ENCODE measurements at places on chromosomes 13 and 19.

DNA sequence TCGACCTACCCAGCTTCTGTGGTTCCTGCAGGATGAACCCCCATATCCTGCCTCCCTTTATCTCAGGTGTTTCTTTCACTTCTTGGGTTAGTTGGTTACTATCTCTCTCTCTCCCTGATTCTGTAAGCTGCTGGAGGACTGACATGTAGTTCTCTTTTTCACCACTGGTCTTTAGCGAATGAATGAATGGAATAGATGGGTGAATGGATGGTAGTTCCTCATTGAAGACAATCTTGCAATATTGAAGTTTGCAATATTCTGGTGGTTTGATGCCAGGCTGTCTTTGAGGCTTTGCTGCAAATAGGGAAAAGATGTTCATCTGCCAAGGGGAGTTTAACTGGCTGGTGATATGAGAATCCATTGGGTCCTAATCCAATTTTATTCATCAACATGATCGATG, 120.2 kb downstream of the UBL3 start:
- DNase-seq, result no peak

GRCh38 chr19:54216869-54217268, 5.9 kb downstream of the LILRB3 start:
- no peak for DNase-seq

- no peak for DNase-seq
These were observed 37.0 kb upstream of the FLT1 start for GRCh38 chr13:28531845-28532387.

GRCh38 chr13:114053026-114053425, 79.2 kb upstream of the C13orf46 start:
- no peak for DNase-seq

DNA sequence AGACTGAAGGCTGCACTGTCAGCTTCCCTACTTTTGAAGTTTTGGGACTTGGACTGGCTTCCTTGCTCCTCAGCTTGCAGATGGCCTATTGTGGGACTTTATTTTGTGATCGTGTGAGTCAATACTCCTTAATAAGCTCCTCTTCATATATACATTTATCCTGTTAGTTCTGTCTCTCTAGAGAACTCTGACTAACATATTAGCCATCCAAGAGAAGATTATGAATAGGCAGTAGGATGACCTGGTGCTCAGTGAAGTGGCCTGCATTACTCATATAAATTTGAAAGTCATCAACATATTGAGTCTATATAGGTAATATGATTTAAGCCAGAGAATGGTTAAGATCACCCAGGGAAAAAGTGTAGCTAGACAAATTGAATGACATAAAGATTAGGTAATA, 136.3 kb upstream of the UFM1 start:
- no peak for DNase-seq

GRCh38 chr19:19873381-19873780, 7.7 kb downstream of the ZNF253 start:
- DNase-seq, result no peak

GRCh38 chr19:40236026-40236355, 9.5 kb upstream of the CCNP start:
- DNase-seq, result no peak

DNA sequence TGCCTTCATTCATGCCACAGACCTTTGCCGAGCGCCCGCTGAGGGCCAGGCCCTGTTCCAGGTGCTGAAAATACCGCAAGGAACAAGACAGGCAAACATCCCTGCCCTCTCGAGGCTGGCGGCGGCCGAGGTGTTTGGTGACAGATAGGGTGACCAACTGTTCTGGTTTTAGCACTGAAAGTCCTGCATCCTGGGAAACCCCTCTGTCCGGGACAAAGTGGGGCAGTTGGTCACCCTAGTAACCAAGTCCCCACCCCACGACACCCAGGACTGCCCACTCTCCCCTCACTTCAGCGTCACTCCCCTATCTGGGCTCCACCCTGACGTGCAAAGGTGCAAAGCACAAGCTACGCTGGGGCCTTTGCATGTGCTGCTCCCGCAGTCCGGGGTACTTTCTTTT, 17.3 kb downstream of the ZBTB7A start:
- no peak for DNase-seq

DNA sequence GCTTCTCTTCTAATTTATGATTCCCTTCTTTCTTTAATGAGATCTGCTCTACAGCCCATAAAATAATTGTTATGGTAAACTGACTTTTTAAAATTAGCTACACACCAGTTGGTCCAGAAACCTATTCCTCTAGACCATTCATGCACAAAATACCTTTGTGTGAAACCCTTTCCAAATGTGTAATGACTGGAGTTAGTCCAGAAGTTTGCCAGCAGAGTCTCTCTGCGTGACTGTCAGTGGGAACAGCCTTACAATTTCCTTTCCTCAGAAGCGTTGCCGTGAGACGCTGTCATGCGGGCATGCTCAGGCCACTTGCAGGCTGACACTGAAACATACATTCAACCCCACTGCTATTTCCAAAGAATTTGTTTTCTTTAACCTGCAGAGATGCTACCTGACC, 965.2 kb downstream of the PCDH9 start:
- no peak for DNase-seq

- DNase-seq, result no peak
These were observed 29.2 kb downstream of the COG6 start for GRCh38 chr13:39684531-39685137.

GRCh38 chr13:27375686-27376326, 48.6 kb upstream of the GTF3A start:
- no peak for DNase-seq

DNA sequence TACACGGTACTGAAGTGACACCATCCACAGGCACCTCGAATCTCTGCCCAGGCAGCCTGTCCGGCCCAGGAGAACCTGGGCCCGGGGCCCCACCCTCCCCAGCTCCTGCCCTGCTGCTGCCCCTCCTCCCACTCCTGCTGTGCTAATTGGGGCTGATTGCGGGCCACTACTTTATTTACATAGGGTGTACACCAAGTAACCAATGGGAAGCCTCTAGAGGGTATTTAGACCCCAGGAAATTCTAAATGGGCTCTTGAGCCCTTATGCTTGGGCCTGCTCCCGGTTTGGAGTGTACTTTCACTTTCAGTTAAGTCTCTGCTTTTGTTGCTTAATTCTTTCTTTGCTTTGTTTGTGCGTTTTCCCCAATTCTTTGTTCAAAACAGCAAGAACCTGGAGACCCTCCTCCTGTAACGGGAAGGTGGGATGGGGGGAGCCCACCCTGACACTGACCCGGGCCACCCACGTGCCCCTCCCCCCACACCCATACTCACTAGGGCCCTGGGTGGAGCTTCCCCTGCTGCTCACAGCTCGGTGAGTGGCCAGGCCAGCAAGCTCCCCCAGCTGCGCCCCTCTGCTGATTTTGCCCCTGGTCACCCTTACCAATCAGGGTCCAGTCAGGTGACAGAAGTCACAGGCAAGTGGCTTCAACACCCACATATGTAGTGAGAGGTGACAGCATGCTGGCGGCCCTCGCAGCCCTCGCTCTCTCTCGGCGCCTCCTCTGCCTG, 9.4 kb downstream of the SCGB2B2 start:
- no peak for DNase-seq
